ENCODE measurements at places on chromosomes 5 and 9.
A peak's percentile ranks its signal among the peaks of the same experiment; 100 is the strongest.

- DNase-seq = no peak
These were observed 21.4 kb downstream of the GLRA1 start for GRCh38 chr5:151903243-151903653.

DNA sequence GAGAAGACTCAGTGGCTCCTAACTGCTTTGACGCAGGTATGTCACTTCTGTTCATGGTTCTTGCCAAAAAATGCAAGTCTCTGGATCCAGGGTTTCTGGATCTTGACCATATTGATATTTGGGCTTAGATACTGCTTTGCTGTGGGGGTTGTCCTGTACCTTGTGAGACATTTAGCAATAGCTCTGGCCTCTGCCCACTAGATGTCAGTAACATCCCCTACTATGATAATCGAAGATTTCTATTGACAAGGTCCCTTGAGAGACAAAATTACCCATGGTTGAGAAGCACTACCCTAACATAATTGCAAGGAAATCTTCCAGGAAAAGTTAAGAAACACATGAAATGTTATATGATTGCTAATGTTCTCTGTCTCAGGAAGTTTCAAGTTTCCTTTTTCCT lies 285.4 kb downstream of the TMEM232 start:
- DNase-seq = no peak

GRCh38 chr9:105414947-105415661 lies 32.7 kb upstream of the FSD1L start:
- peak; percentile 19 for DNase-seq

- no peak for DNase-seq
These were observed 90.9 kb upstream of the GPR151 start for GRCh38 chr5:146606893-146607292.

GRCh38 chr9:89888233-89888632 lies 283.4 kb downstream of the GADD45G start:
- DNase-seq = no peak

GRCh38 chr5:107361945-107362344 lies 308.8 kb downstream of the EFNA5 start:
- DNase-seq = no peak

All from activated CD4-positive, alpha-beta T cell treated with anti-CD3 and anti-CD28 coated beads for 1 hour (primary cell).